ENCODE measurements at places on chromosomes 13 and 19. TPM values are rescaled to one million over a fixed set of nuclear protein-coding genes. Genes with fewer than 3 reads are reported as not detected.

DNA sequence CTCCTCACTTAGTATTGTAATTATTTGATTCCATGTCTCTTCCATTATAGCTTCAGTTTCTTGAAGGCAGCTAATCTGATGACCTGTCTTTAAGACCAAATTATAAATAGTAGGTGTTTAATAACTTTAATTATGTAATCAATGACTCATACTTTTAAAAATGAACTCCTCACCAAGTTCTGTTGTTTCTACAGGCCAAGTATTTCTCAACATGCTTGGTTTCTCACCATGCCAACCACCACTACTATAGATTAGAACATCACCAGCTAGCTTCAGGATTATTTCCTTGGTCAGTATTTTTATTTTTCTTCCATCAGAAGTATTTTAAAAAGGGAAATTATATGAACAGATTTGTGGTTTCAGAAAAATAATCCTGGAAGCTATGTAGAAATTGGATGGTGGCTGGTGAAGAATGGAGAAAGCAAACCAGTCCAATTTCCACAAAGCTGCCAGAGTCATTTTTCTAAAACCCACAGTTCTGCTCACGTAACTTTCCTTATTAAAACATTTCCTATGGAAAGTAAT is 237.7 kb upstream of the DACH1 start:
- DNase-seq: no peak

- peak; percentile 40 for DNase-seq
These were observed 33.6 kb downstream of the ELF1 start for GRCh38 chr13:40985381-40986100.

DNA sequence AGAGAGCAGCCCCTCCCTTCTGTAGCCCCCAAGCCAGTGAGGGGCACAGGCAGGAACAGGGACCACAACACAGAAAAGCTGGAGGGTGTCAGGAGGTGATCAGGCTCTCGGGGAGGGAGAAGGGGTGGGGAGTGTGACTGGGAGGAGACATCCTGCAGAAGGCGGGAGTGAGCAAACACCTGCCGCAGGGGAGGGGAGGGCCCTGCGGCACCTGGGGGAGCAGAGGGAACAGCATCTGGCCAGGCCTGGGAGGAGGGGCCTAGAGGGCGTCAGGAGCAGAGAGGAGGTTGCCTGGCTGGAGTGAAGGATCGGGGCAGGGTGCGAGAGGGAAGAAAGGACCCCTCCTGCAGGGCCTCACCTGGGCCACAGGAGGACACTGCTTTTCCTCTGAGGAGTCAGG is 4.2 kb downstream of the KLK3 start:
- DNase-seq: no peak

DNA sequence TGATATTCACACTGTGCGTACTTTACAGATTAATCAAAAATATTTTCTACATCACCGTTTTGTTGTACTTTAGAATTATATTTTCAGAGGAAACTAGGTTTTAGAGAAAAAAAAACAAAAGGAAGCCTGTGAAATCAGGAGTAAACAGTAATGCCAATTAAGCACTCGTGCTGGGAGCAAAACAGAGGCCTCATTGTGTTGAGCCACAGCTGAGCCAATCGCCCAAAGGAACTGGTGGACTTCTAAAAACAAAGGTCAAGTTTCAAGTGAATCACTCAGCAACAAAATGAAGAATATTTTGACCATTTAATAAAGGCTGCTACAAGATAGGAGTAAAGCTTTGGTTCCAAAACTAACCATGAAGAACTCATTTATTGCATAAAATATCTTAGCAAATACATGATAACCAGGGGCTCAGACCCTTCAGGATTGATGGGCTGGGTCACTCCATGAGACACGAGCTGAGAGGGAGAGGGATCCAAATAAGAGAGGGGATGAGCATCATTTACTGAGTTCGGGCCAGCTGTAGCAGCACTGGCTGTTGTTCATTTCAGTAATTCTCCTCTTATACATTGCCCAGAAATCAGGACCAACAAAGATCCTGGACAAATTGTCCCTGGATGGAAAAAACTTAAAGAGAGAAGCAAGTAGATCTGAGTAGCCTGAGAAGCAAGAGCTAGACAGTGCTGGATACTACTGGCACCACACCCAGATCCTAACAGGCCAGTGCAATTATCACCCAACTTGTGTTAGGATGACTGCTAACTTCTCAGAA is 8.3 kb upstream of the NALCN start:
- no peak for DNase-seq

GRCh38 chr13:99740251-99740979 is 231.2 kb downstream of the ZIC5 start:
- DNase-seq: no peak

- no peak for DNase-seq
These were observed 379.1 kb downstream of the SLITRK6 start for GRCh38 chr13:85420136-85420535.

- DNase-seq: peak; percentile 43
These were observed 35.9 kb downstream of the ELF1 start for GRCh38 chr13:40983259-40983658.

DNA sequence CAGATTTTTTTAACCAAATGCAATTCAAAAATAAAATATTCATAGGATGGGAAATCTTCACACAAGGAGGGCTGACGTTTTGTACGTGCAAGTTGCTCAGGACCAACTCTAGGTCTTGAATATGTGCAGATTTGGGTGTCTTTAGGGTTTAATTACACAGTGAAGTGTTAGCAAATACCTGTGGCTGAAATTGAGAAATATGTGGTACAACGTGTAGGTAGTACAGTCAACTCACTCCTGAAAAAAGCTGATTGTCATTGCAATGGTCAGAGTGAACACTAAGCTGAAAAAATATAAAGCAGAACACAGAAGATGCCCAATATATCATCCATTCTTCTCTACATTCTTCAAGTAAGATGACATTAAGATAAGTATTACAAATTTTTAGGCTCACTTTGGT is 314.3 kb downstream of the SLITRK1 start:
- DNase-seq: no peak

DNA sequence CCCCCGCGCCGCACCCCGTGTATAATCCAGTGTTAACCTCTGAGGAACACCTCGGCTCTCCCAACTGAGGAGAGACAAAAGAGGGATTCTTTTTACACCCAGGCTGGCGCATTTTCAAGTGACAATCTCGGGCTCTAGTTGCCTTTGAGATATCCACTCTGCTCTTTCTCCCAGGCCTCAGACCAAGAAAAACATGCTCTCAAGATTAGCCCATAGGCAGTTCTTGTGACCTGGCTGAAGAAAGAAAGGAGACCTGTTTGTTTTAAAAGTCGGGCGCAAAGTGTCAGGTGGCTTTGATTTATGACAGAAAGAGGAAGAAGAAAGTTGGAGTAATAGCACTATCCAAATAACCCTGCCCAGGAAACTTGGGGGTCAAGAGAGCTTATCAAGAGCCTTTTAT is 27.3 kb downstream of the SHISA2 start:
- DNase-seq: no peak

- DNase-seq: no peak
These were observed 62.8 kb downstream of the FGF9 start for GRCh38 chr13:21733475-21734263.

GRCh38 chr19:36931684-36932083 is 15.6 kb downstream of the ZNF568 start:
- no peak for DNase-seq

- no peak for DNase-seq
These were observed 16.8 kb downstream of the ZNF586 start for GRCh38 chr19:57786286-57786685.

GRCh38 chr13:26973946-26974345 is 197.7 kb downstream of the USP12 start:
- DNase-seq: no peak

- DNase-seq: no peak
These were observed 428.1 kb upstream of the DACH1 start for GRCh38 chr13:72295153-72295552.

DNA sequence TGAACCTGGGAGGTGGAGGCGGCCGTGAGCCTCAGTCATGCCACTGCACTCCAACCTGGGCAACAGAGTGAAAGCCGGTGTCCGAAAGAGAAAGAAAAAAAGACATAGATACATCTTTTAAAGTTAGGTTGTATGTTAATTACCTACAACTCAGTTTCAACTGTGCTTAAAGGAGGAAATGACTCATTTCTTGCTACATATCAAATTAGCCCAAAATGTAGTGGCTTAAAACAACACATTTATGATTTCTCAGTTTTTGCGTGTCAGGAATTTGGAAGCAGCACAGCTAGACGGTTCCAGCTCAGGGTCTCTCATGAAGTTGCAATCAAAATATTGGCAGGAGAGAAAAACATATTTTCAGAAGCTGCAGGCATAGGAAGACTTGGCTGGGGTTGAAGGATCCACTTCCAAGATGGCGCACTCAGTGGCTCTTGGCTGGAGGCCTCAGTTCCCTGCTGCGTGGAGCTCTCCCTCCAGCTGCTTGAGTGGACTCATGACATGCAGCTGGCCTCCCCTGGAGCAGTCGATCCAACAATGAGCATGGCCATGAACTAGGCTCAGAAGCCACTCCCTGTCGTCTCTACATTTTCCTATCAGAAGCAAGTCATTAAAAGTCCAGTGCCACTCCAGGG is 7.1 kb downstream of the LDLR start:
- DNase-seq: peak; percentile 62

GRCh38 chr13:51601601-51602565 is 17.6 kb downstream of the WDFY2 start:
- DNase-seq: no peak

DNA sequence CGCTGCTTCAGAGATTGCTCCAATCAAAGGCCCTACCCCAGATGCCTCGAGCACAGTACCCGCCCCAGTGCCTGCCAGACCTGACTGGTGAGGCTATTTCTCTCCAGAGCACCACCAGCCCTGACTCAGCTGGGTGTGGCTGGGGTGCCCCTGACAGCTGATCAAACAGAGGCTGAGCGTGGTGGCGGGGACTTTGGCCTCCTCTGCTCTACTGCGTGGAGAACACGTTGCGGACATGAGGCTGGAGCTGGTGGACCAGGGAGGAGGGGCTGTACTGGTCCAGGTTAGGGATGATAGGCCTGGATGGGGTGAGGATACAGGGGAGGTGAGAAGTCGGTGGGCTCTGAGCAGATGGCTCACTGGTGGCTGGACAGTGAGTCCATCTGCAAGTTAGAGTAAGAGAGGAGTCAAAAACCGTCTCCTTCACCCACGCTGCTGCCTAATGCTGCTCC is 3.5 kb upstream of the DOCK6 start:
- no peak for DNase-seq

DNA sequence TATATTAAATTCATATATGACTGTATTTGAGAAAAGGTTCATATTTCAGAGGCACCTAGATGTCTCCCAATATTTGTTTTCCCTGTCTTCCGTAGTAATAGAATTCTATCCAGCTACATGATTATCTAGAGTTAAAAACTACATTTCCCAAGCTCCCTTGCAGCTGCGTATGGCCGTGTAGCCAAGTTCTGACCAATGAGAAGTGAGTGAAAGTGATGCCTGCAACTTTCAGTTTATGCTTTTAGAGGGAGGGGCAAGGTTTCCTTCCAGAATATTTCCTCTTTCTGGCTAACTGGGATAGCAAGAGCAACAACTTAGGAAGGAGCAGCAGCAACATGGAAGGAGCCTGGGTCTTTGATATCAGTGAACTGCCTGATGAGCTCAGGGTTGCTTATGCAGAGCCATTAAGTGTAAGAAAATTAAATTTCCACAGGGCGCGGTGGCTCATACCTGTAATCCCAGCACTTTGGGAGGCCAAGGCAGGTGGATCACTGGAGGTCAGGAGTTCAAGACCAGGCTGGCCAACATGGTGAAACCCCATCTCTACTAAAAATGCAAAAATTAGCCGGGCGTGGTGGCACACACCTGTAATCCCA is 23.2 kb upstream of the CYP2A13 start:
- no peak for DNase-seq

- no peak for DNase-seq
These were observed 15.0 kb upstream of the CLN5 start for GRCh38 chr13:76976929-76977328.

DNA sequence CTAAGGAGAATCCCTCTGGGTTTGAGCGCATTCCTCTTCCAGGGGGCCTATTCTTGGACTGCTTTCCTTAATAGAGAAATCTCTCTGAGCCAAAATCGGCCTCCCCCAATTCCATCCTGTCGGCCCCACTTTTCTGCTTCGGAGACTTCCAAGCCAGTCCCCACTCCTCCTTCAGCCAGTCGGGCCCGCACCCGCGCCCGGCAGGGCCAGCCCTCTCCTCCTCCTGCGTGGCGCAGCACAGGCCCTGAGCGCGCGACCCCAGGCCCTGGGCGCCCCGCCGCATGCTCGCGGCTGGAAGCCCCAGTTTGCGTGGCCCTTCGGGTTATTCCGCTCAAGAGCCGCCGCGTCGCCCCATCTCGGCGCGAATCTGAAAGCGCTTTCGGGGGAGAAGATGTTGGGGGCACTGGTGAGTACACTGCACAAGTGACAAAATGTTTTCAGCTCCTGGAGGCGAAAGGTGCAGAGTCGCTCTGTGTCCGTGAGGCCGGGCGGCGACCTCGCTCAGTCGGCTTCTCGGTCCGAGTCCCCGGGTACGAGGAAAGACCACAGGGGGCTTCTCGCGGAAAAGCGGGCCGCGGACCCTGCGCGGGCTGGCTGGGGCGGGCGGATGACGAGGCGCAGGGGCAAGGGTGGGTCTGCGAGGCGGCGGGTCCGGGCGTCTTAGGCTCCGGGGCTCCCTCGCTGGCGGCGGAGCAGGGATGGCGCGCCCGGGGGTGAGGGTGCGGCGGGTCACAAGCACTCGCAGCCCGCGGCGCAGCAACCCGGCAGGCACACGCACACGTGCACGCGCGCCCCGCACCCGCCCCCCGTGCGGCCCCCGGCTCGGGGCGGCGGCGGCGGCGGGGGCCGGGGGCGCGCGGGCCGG is at the start of gene IL17D:
TSS of gene IL17D (plus strand) at position 785 of the 865 bp plus-strand sequence. CDS start 303 bp downstream, outside the sequence.
- DNase-seq: peak; percentile 37

DNA sequence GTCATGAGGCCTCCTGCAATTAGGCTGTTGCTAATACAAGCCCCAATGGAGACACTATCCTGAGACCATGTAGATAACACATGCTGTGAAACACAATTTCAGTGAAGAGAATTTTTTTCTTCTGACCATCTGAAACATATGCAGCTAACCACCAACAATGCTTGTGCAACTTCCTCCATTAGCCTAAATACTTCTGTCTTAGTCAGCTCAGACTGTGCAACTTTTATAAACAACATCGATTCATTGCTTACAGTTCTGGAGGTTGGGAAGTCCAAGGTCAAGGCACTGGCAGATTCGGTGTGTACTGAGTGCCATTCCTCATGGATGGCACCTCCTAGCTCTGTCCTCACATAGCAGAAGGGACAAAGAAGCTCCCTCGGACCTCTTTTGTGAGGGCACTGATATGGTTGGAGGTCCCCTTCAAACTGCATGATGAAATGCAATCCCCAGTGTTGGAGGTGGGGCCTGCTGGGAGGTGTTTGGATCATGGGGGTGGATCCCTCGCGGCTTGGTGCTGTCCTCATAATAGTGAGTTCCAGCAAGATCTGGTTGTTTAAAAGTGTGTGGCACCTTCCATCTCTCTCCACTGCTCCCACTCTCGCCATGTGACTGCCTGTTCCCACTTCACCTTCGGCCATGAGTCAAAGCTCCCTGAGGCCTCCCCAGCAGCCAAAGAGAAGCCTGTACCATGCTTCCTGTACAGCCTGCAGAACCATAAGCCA is 27.7 kb downstream of the STK24 start:
- no peak for DNase-seq

GRCh38 chr13:112893570-112894422 is 75.2 kb upstream of the MCF2L start:
- DNase-seq: no peak

GRCh38 chr13:98959786-98960605 is 17.9 kb downstream of the DOCK9 start:
- DNase-seq: no peak

MIER2 gene
- 14.8 TPM for total RNA-seq

ZDHHC20 gene
- 93.4 TPM for total RNA-seq

FSD1 gene
- 18.2 TPM for total RNA-seq

OR10H2 gene
- not detected for total RNA-seq

FAM124A gene
- not detected for total RNA-seq

GSK3A gene
- total RNA-seq: 42.5 TPM

B3GLCT gene
- 6.2 TPM for total RNA-seq

ZNF554 gene
- 3.4 TPM for total RNA-seq

All from natural killer cell (primary cell).